ENCODE measurements at places on chromosomes 4 and X. TPM values are rescaled to one million over a fixed set of nuclear protein-coding genes. Genes with fewer than 3 reads are reported as not detected.
A peak's percentile ranks its signal among the peaks of the same experiment; 100 is the strongest.

Gene FAM9B
- not detected for total RNA-seq

- DNase-seq, result no peak
These were observed 12.2 kb downstream of the TADA2B start for GRCh38 chr4:7055111-7055989.

Gene AMBN
- not detected for total RNA-seq

DNA sequence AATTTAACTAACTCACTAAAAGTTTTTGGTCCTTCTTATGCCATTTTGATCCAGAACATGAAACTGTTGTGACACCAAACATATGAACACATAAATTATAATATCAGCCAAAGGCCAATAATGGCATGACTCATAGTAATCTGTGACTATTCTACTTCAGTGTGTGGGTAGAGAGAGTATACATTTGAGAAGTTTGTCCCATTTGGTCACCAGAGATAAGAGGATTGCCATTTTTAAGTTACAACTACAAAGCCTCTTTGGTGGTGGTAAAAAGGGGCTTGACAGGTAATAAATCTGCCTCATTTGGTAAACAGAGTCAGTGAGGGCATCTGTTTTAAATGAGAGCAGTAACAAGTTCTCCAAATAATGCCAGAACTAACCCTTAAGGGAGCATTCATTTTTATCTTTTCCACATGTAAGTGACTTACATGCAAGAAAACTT, 117.9 kb downstream of the TBC1D19 start:
- DNase-seq, result no peak

DNA sequence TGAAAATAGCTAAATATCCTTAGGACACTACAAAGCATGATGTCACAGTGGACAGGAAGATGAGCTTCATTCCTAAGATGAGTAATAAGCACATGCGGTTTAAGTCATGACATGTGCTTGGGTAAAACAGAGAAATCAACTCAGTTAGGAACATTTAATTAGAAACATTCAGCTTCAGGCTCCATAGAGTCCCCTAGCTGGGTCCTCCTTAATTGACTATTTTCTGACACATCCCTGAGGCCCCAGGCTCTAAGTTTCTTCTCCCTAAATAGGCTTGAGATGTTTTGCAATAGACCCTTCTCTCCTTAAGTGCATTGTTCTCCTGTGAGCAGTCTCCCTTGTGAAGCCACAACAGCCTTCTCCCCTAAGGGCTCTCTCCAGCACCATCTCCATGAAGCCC, 70.4 kb upstream of the ANXA3 start:
- DNase-seq, result peak; percentile 75

Gene MAGEB2
- not detected for total RNA-seq

Gene LONRF3
- total RNA-seq, result not detected

- DNase-seq, result peak; percentile 58
These were observed 55.8 kb downstream of the EMCN start for GRCh38 chr4:100461807-100462605.

- peak; percentile 4 for DNase-seq
These were observed 250.3 kb upstream of the FAM47A start for GRCh38 chrX:34382416-34382815.

Gene MAGEA4
- not detected for total RNA-seq

Gene USP17L24
- total RNA-seq, result not detected

Gene ADH7
- 0.33 TPM for total RNA-seq

Measured in mammary epithelial cell (primary cell).